Frontal cortex (tissue), 4 donors: ENCODE measurements at places on chromosomes 4 and X.

DNA sequence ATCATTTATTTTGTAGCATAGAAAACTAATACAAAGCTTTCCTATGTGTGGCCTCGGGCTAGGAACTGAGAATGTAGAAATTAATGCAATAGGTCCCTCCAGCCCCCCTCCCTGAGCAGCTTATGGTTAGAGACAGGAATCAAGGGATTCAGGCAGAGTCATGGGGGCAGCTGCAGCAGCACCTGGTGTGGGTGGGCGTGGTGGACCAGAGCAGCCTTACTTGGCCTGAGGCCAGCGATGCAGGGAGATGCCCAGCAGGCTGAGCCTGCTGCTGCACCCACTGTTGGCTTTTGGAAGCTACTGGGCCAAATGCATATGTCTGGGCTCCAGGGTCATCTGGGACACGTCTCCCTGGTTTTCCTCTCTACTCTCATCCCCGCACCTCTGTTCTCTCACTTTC is 74.0 kb downstream of the STK32B start:
- no peak for DNase-seq

GRCh38 chr4:53917729-53918128 is 146.7 kb downstream of the CHIC2 start:
- no peak for DNase-seq

DNA sequence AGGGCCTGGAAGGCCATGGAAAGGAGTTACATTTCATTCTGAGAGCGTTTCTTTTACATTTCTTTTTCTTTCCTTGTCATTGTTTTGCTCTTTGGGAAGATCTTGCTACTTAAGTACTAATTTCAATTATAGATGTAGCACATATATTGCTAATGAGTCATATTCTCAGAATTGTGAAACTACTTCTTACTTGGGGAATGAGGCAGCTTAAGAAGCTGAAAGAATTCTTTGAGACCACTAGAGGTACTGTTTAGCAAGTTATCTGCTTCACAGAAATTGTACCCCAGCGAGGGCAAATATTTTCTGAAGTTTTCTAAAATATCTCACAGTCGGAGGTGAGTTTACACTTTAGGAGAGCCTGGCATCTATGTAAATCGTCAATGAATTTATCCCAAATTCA is 100.6 kb downstream of the AFF2 start:
- DNase-seq: no peak

- no peak for DNase-seq
Observed at GRCh38 chr4:66023061-66023460, 352.8 kb upstream of the EPHA5 start.

GRCh38 chr4:122733787-122734120 is 1.2 kb downstream of the BBS12 start:
- no peak for DNase-seq

DNA sequence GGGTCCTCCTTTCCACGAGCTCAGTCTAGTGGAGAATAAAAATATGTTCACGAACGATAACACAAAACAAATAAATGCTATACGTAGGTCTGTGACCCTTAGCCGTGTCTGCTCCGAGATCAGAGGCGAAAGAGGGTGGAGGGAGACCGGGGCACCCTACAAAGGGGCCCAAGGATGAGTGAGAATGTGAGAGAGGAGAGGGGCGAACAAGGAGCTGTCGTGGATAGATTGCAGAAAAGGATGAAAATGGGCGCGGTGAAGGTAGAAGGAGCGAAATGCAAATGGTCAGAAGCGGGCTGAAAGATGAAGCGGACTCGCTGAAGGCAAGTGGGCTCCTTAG is 6.2 kb upstream of the ZBTB33 start:
- DNase-seq: no peak

GRCh38 chrX:16012250-16012649 is 111.1 kb upstream of the GRPR start:
- DNase-seq: no peak

- DNase-seq: no peak
Observed at GRCh38 chr4:110138551-110138950, 59.9 kb downstream of the ELOVL6 start.

- DNase-seq: no peak
Observed at GRCh38 chr4:61556277-61556676, 356.2 kb downstream of the ADGRL3 start.

DNA sequence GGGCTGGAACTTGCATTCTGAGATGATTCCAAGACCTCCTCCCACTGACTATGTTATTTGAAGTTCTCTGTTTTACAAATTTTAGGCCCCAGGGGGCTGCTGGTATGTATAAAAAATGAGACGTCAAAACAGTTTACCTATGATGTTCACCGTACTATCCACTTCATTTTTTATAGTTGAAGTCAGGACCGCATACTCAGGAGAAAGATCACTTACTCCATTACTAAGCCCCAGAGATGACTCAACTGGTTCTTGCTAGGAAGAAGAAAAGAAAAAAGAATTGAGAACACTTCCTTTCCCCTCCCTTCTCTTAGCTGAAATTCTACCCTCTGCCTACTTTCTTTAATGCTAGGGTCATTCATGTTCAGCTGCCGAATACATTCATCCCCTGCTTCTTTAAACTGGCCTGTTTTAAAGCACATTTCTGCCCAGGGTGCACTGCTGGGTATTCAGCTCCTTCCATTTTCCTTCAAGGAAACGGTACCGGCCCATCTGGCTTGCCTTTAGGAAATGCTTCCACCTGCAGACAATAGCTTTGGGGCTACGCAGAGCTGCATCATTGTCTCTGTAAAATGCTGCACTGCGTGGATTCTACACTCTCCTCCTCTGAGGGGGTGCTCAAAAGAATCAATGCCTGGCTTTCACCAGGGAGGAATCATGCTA is 66.2 kb downstream of the IRF2 start:
- no peak for DNase-seq

DNA sequence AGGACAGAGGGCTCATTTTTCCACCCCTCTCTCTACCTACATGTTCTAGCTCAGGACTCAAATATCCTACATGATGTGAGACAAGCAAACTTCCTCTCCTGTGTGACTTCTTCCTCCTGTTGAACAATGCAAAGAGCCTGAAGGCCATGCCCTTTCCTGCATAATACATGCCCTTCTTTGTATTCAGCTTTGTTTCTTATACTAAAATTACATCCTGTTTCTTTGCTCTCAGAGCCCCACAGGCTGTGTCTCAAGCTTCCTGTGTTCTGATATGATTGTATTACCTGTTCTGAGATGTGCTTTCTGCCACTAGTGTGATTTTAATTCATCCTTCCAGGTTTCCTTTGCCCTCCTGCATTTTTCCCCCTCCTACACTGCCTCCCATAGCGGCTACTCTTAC is 166.4 kb upstream of the AFF2 start:
- DNase-seq: no peak

- peak; percentile 2 for DNase-seq
Observed at GRCh38 chr4:124111922-124112321, 600.6 kb downstream of the ANKRD50 start.

GRCh38 chr4:118280501-118281218 is 72.1 kb downstream of the PRSS12 start:
- no peak for DNase-seq

- DNase-seq: no peak
Observed at GRCh38 chr4:46081674-46082073, 42.2 kb downstream of the GABRG1 start.

DNA sequence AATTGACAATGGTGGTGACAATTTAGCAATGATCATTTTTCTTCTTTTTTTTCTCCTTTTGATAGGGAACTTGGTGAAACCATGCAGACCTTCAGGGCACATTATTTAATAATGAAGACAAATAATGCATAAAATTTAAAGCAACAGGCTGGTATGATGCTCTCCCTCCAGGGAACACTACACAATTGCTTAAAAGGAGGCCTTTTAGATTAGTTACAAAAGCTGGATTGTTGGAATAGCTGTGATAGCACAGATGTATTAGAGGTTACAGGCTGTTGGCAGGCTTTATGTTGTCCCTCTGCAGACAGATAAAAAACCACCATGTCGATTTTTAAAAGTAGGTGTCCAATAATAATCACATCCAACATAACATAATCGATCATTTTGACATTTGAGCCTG is 307.0 kb downstream of the ADGRL3 start:
- no peak for DNase-seq

DNA sequence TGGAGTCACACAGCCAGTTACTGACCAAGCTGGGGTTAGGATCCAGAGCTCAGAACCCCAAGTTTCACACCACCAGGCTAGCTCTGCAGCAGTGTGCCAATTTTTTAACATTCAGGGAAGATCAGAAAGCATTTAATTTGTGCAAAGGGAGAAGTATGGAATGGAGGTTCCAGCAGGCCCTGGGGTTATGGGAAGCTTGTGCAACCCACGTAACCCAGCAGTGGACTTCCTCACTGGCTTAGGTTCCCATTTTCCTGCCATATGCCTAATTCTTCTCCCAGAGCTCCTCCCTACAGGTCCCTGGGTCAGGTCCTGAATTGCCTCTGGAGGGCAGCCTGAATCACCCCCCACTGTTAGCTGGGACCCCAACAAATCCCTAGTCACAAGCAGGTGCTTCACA is 14.0 kb downstream of the APLN start:
- no peak for DNase-seq

GRCh38 chr4:121278811-121279368 is 101.9 kb downstream of the QRFPR start:
- no peak for DNase-seq

- DNase-seq: no peak
Observed at GRCh38 chr4:151573945-151574344, 165.0 kb downstream of the FHIP1A start.

GRCh38 chr4:67565284-67565683 is 6.8 kb downstream of the STAP1 start:
- DNase-seq: no peak

DNA sequence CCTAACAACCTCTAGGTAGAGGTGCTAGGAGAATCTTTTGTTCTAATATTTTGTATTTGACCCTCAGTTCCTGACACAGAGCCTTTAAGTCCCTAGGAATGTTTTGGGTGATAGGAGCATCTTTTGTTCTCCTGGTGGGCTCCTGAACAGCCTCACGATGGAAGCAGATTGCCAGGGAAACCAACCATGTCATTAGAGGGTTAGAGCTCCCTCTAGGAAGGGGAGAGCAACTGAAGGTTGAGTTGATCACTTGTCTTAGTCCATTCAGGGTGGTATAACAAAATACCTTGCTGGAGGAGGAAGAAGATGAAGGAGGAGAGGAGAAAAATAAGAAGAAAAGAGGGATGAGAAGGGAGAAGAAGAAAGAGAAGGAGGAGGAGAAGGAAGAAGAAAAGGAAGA is 9.2 kb downstream of the VCX start:
- DNase-seq: no peak

- no peak for DNase-seq
Observed at GRCh38 chr4:151052785-151053184, 37.7 kb upstream of the LRBA start.

DNA sequence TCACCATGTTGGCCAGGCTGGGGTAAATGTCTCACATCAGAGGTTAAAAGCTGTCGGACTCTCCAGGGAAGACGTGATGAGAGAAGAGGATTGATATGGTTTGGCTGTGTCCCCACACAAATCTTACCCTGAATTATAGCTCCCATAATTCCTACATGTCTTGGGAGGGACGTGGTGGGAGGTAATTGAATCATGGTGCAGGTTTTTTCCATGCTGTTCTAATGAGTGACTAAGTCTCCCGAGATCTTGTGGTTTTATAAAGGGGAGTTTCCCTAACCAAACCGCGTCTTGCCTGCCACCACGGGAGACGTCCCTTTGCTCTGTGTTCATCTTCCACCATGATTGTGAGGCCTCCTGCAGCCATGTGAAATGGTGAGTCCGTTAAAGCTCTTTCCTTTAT is 64.4 kb downstream of the ASMT start:
- no peak for DNase-seq

DNA sequence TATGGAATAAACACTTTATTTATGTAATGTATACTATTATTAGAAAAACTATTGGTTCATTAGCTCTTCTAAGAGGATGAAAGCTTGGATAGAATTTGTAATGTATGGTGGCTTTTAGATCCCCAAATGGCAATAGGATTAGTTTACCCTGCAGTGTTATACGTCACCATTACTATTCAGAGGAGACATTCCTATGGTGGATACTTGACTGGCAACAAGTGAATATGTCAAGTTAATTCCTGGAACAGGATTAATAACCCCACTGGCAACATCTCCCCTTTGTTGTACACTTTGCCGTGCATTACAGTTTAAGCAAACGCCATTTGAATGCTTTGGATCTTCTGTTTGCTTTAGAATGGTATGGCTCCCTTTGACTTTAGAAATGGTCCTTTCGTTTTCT is 420.3 kb downstream of the FAM47B start:
- DNase-seq: no peak

- DNase-seq: peak; percentile 79
Observed at GRCh38 chr4:183905081-183905592, at the start of gene STOX2. Gene STOX2, plus strand, starts transcription at chr4:183905307. Its CDS starts 1,484 bp downstream, at chr4:183906791.

DNA sequence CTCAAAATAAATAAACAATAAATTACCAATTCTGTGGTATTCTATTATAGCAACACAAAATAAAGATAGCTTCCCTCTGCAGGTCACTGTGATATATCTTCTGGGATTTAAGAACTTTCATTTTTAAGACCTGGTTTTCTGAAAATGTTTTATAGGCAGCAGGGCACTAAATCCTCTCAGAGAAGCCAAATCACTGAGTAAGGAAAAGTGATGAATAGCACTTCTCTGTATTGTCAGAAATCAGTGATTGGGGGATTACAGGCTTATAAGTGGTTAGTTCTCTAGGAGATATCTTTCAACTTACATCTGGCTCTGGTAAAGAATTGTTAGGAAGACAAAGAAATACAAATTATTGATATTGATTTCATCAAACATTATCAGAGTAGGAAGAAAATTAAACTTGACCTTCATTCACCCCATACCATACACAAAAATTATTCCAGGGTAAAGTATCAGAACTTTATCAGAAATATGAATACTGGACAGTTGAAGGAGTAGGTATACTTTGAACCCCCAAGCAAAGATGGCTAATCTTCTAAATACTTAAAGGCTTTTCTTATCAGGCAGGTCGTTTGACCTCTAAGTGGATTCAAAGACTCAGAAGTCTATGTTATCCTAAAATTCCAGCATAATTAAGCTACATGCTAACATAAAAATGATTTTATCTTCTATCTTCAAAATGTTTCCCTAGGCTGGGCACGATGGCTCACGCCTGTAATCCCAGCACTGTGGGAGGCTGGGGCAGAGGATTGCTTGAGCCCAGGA is 81.6 kb upstream of the USP9X start:
- DNase-seq: no peak
